CD4-positive, alpha-beta T cell treated with Interferon gamma for 1 hour (primary cell): ENCODE measurements at places on chromosomes 16 and 17.

- no peak for DNase-seq
These were observed 7.6 kb downstream of the CLEC10A start for GRCh38 chr17:7072406-7072805.

- DNase-seq = no peak
These were observed 23.4 kb downstream of the RNFT1 start for GRCh38 chr17:59941131-59941530.

DNA sequence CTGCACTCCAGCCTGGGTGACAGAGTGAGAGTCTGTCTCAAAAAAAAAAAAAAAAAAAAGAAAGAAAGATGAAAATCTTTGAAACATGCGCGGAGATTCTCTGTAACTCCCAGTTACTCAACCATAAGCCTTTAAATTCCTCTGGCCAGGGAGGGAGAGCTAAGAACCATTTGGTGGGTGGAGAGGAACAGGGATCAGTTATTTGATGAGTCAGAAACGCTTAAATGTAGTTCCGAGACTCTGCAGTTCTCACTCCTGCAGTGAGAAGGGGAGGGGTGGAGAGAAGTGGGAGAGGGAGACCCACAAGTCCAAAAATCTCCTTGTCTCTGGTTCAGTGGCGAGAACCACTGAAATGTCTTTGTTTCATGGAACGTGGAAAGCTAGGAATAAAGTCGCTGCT lies 266.7 kb downstream of the SOX9 start:
- DNase-seq = no peak

DNA sequence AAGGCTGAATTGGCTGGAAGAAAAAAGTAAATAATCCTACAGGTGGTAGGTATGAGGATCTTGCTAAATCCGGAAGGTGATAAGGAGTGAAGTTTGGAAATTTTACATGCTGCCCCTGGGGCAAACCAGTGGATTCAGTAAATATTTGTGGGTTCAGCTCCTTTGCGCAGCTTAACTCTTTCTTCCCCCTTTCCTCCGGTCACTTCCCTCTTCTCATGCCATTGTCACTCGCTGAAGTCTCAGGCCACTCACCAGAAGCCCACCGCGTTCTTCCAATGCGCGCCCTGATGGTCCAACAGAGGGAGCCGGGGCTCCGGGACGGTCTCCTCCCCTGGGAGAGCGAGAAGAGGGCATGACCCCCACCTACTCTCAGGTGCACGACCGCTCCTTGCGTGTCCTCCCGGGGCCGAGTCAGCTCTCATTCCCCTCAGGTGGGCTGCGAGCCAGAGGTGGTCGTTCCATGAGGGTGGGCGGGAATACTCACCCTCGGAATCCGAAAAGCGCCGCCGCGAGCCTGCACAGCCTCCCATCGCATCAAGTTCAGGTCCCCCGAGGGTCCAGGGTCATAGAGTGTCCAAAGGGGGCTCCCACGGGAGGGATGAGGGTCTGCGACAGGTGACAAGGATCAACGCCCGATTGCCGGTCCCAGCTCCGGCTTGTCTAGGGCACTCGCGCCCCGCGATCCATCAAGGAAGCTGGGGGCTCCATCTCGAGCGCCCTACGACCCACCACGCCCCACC lies 474 bp downstream of the CLN3 start:
- DNase-seq = no peak

- no peak for DNase-seq
These were observed 849 bp downstream of the PRR29 start for GRCh38 chr17:63998721-63999679.

DNA sequence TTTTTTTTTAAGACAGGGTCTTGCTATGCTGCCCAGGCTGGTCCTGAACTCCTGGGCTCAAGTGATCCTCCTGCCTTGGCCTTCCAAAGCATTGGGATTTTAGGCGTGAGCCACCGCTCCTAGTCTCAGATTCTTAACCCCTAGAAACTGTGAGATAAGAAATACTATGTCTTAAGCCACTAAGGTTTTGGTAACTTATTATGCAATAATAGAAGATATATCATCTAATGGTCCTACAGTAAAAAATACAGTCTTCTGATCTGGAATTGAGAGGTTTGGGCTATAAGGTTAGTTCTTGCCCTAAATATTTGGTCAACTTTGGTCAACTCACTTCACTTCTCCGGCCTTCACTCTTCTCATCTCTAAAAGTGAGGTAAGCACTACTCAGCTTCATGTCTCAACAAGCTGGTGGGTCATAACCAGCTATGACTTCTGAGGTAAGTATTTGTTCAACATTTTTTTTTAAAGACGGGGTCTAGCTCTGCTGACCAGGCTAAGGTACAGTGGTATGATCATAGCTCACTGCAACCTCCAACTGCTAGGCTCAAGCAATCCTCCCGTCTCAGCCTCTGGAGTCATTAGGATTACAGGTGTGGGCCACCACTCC lies 14.7 kb downstream of the RAD51D start:
- DNase-seq = no peak

DNA sequence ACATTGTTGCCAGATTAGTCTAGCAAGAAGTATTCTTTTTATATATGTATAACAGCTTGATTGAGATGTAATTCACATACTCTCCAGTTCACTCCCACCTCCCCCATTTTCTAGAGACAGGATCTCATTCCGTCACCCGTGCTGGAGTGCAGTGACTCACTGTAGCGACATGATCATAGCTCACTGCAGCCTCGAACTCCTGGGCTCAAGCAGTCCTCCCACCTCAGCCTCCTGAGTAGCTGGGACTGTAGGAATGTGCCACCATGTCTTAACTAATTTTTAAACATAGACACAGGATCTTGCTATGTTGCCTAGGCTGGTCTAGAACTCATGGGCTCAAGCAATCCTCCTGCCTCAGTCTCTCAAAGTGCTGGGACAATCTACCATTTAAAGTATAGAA lies 3.3 kb upstream of the RSAD1 start:
- no peak for DNase-seq

DNA sequence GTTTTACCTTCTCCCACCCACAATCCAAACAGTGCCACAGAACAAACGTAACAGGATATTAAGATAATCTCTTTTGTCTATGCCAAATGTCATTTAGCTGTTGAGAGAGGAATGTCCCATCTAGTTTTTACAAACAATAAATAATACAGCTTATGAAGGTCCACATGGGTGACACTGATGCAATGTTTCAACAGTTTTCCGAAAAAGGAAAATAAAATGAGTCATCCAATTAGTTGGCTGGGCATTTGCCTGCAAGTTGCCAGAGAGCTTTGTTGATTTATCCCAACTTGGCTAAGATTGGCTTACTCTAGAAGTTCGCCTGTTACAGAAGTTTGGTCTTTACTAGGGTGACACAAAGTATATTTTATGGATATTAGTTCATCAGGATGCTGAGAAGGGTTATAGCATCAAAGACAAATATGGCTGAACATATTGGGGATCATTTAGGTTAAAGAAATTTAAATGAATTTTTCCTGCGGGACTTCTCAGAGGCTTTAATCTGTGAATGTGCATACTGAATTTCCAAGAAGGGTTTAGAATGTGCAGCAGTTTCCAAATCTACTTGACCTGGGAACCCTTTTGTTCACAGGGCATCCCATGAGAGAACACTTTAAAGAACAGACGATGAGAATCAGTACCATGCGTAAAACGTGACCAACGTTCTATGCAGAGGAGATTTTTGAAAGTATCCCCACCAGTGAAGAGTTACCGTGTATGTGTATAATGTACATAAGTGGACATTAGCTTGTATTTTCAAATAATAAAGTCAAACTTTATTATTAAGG lies 73.1 kb downstream of the CDH13 start:
- DNase-seq = no peak

DNA sequence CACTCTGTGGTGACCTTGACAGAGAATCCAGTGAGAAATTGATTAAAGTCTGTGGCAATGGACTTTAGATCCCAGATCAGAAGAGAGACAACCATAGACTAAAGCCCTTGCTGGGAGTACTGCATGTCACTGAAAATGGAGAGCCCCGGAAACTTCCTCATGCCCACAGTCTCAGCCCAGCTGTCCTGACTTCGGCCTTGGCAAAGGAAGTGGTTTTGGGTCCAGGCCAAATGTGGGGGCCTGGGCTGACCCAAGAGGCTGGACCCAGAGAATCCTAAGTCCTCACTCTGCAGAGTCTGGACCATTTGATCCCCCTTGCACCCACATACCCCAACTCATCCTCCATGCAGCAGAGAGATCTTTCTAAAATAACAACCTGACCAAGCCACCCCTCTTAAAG lies 4.7 kb upstream of the BEAN1 start:
- no peak for DNase-seq

DNA sequence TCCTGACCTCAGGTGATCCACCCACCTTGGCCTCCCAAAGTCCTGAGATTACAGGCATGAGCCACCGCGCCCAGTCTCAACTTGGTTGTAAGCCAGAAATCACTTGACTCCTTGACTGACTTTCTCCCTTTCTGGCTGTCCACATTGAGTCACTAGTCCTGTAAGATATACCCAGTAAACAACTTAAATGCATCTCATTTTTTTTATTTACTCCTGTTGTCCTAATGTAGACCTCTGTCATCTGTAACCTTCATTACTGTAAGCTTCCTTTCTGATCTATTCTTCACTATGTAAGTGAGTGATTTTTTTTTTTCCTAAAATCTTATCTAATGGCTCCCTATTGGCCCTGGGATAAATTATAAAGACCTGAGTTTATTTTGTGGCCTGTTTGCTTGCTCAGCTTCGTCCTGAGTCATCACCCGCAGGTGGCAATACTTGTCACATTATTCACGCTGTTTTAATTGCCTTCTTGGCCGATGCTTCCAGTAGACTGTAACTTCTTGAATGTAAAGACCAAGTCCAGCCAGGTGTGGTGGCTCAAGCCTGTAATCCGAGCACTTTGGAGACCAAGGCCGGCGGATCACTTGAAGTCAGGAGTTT lies 41.0 kb downstream of the PAFAH1B1 start:
- DNase-seq = no peak

GRCh38 chr16:53937161-53937880 lies 233.4 kb downstream of the FTO start:
- no peak for DNase-seq

GRCh38 chr16:51210087-51210486 lies 59.0 kb upstream of the SALL1 start:
- no peak for DNase-seq

GRCh38 chr17:15485045-15485444 lies 17.6 kb upstream of the CDRT4 start:
- no peak for DNase-seq
